Peyer's patch (tissue), 4 donors: ENCODE measurements at places on chromosomes 11 and 22. TPM values are rescaled to one million over a fixed set of nuclear protein-coding genes. Genes with fewer than 3 reads are reported as not detected.
A peak's percentile ranks its signal among the peaks of the same experiment; 100 is the strongest.

GRCh38 chr11:12045914-12046635 lies 37.6 kb upstream of the DKK3 start:
- no peak for DNase-seq

DNA sequence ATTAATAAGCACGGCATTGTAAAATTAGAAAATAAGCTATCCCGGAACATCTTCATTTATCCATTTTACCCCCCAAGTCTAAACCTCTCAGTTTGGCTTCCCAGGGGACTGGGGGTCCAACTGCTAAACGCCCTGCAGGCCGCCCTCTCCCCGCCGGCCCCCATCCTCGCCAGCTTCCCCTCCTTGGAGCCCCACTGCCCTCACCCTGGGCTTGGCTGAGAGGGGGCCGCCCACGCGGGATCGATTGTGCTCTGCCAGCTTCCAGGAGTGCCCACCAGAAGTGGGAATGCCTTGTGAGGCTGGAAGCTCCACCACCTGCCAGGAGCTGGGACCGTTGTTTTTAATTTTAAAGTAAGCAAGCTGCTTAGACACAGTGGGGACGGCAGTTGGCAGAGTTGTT lies 353.5 kb downstream of the TBC1D22A start:
- no peak for DNase-seq

GRCh38 chr11:59679347-59679746 lies 10.5 kb upstream of the PATL1 start:
- no peak for DNase-seq

DNA sequence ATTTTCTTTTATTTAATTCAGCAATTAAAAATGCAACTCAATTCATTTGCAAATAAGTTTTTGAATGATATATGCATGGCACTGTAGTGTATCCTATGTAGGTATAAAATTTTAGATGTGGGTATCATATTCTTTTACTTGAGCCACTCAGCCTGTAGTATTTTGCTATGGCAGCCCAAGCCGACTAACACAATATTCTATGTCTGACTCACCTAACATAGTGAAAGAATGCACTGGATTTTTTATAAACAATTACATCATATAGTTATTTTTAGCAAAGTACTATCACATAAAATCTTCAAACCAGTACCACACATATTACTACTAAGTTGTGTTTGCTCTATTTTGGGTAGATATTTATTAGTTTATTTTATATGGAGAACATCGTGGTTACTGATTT lies 21.9 kb upstream of the GRIA4 start:
- DNase-seq: no peak

- no peak for DNase-seq
Observed at GRCh38 chr11:78595436-78596130, 20.9 kb upstream of the NARS2 start.

- DNase-seq: peak; percentile 36
Observed at GRCh38 chr11:68990995-68991780, 10.4 kb upstream of the MRGPRD start.

GRCh38 chr22:37047006-37047405 lies 4.5 kb upstream of the KCTD17 start:
- DNase-seq: no peak

DNA sequence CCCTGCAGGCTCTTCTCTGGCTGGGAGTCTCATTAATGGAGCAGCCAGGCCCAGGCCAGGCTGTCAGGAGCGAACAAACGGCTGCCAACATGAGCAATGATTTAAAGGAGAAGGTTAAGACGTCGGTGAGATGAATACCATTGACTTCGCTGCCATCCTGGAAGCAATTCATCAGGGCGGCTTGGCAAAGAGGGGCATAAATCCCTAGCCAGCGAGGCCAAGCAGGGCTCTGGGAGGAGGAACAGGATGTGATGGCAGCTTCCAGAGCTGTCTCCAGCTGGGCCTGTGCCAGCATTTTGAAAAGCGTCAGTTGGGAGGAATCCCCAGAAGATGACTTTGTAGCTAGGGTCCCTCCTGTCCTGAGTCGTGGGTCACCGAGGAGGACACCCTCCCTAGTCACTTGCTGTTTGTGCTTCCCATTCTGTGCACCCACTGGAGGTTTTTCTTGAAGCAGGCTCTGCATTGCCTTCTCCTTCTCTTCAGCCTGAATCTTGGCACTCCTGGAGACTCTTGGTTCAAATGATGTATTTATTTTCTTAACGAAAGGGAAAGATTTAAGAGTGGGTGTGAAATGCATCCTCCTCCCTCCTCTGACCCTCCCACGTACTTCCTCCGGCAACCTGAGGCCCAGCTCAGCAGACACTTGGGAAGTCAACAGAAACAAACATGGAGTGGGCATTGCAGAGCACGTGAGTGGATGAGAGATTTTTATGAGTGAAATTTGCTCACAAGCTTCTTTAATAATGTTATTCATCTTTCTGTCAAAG lies 476.3 kb upstream of the CADM1 start:
- DNase-seq: no peak

DNA sequence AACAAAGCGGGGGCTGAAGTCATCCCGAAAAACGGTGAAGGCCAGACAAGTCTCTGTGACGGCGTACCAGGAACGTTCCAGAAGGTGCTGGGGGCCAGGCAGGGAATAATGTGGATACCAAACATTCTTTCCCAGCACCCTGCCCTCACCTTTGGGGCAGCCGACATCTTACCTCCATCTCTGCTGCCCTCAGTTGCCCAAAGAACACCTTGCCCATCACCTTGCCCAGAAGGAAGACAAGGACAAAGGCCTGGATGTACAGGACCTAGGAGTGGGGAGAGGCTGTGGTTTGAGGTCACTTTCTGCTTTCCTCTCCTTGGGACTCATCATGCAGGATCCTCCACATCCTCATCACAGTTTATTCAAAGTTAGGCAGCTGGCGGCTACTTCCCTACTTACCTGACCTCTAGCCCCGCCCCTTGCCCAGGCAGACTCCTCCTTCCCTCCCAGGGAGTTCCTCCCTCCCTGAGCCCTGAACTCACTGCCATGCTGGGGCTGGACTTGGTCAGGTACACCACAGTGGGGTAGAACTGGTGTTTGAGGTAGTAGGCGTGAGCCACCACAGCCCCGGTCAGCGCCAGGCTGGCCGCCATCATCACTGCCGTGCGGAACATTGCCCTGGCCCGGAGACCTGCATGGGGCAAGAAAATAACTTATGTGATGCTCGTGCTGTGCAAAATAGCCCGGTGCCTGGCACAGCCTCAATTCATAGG lies 1.2 kb downstream of the SYVN1 start:
- DNase-seq: peak; percentile 97

DNA sequence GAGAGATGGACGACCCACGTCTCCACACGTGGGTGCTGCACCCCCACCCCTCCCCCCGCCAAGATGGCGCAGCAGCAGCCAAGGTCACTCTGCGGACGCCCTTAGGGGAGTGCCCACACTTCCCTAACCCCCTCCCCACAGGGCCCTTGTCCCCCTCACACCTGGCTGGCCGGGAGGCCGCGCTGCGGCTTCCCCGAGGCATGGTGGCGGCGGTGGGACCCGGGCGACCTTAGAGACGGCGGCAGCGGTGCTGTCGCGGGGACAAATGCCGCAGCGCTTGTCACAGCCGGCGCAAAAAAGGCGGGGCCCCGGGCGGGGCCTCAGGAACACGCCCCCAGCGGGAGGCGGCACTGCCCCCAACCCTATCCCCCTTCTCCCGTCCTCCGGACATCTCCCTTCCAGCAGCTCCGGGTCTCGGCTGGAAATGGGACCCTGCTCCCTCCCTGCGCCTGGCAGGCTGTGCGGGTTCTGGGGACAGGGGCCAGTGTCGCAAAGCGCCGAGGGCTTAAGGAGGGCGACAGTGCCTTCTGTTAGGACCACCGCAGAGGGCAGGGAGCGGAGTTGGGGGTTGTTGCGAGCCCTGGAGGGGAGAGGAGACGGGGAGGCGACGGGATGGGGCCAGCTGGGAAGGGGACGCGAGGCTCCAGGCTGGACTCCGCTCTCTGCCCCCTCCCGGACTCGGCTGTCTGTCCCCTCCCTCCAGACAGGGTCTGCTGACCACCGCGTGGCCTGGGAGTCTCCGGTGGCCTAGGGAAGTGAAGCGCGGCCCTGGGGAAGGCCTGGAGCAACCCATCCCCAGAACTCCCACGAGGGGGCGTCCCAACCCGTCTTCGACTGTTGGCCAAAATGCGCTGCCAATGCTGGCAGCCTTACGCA lies at the start of gene CHCHD10:
Gene CHCHD10, minus strand, starts transcription at position 300 of the 876 bp plus-strand sequence. Its CDS starts 98 bp downstream, at position 202.
- DNase-seq: peak; percentile 87

DNA sequence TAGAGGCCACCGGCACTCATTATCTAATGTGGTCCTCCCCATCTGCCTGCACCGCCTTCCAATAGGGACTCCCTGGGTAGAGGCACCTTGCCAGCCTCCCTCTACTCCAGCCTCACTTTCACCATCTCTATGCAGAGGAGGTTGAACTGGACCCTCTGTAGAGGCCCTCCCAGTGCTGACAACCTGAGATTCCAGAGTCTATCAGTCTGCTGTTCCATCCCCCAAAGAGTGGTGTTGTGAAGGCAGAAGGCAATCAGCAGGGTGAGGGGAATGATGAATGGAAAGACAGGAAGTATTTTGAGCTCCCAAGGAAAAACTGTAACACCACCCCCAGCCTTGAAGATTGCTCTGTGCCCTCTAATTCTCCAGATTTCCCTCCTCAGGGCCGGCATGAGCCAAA lies 77.9 kb downstream of the THAP12 start:
- DNase-seq: no peak

GRCh38 chr11:86678296-86678695 lies 5.9 kb upstream of the ME3 start:
- no peak for DNase-seq

DNA sequence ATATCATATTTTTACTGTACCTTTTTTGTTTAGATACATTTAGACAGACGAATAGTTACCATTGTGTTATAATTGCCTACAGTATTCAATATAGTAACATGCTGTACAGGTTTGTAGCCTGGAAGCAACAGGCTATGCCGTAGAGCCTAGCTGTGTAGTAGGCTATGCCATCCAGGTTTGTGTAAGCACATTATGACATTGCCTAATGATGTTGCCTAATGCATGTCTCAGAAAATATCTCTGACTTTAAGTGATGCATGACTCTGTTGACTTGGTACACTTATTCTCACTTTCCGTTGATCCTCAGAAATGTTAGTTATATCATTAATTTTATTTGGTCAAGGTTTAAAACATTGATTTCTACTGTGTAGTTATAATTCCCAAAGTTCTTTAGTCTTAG lies 39.9 kb downstream of the OR2AT4 start:
- DNase-seq: no peak

- DNase-seq: no peak
Observed at GRCh38 chr11:104465321-104465720, 301.4 kb upstream of the PDGFD start.

GRCh38 chr11:42778193-42778592 lies 533.6 kb upstream of the API5 start:
- no peak for DNase-seq

DNA sequence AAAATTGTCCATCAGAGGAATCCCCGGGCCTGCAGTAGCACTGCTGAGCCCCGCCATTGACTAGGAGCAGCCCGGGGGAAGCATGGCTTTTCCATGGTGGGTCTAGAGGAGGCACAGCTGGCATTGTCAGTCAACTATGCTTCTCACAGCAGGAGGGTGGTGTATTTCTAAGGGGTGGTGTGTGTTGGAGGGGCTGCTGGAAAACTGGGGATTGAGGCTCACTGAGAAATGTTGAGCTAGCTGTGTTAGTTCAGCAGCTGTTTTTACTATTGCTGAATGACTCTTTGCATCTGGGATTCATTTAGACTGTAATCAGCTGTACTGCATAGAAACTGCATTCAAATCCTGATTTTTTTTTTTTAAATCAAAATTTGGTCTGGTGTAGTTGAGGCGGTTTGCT lies 5.6 kb downstream of the DDX10 start:
- no peak for DNase-seq

DNA sequence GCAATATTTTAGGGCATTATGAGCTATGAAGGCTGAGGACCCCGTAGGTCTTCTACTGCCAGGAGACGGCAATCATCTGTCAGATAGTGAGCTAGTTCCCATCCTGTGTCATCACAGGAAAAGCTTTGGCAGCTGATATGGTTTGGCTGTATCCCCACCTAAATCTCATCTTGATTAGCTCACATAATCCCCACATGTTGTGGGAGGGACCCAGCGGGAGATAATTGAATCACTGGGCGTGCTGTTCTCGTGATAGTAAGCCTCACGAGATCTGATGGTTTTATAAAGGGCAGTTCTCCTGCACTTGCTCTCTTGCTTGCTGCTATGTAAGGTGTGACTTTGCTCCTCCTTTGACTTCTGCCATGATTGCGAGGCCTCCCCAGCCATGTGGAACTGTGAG lies 18.1 kb downstream of the CSRP3 start:
- no peak for DNase-seq

GRCh38 chr11:65454311-65454695 lies 31.7 kb downstream of the NEAT1 start:
- no peak for DNase-seq

DNA sequence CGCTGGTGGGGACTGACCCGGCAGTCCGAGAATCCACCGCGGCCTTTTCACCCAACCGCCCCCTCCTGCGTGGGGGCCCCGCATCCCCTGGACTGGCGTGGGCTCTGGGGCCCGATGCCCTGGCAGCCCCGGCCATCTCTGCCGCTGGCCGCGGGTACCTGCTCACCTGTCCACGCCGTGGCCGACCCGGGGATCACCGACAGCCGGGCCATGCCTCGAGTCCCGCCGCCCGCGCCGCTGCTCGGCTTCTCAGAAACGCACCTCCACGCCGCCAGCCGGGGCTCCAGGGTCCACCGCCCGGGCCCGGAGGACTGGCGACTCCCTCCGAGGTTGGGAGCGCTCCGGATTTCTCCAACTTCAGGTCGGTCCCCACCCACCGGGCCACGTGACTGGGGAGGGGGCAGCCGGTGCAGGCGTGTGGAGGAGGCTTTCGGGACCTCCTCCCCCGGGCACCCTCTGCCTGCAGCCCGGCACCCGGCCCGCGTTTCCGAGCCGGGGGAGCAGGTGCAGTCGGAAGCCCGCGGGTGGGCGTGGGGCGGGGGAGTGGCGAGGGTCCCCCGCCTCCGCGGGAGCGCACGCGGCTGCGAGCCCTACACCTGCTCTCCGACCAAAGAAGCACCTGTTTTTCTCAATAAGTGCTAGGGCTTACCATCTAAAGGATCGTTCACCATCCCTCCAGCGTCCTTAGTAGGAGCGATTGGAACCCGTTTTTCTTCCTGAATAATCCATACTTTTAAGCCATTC lies 554 bp upstream of the NRIP3 start:
- peak; percentile 52 for DNase-seq

DNA sequence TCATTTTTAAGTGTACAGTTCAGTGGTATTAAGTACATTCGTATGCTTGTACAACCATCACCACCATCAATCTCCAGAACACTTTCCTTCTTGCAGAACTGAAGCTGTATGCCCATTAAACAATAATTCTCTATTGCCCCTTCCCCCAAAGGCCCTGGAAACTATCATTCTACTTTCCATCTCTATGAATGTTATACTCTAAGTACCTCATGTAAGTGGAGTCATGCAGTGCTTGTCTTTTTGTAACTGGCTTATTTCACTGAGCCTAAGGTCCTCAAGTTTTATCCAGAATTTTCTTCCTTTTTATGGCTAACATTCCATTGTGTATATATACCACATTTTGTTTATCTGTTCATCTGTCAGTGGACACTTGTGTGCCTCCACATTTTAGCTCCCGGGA lies 29.7 kb downstream of the MMP7 start:
- DNase-seq: no peak

The CEP57 gene
- total RNA-seq: 51.4 TPM

The OR4A16 gene
- total RNA-seq: not detected

The TRIM29 gene
- 9.1 TPM for total RNA-seq

The MIAT gene
- total RNA-seq: 5.6 TPM

The MS4A14 gene
- total RNA-seq: 15.7 TPM

The LRP4 gene
- 62.5 TPM for total RNA-seq

The PHLDA2 gene
- total RNA-seq: not detected

The PIWIL4 gene
- total RNA-seq: 20.4 TPM

The BATF2 gene
- total RNA-seq: 12.0 TPM

The MS4A12 gene
- total RNA-seq: not detected
